ENCODE measurements at places on chromosomes 3 and 15.
A peak's percentile ranks its signal among the peaks of the same experiment; 100 is the strongest.

DNA sequence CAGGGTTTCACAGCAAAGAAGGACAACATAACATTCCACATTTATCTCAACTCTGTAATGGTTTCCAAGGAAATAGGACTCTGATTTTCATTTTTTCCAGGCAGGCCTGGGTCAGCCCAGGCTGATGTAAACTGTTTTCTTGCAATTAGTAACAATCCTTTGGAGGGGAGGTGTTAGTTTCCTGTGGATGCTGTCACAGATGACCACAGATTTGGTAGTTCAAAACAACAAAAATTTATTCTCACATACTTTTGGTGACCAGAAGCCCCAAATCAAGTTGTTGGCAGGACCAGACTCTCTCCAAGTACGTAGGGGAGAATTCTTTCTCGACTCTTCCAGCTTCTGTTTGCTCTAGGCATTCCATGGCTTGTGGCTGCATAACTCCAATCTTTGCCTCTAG lies 88.0 kb downstream of the EDEM1 start:
- no peak for DNase-seq

DNA sequence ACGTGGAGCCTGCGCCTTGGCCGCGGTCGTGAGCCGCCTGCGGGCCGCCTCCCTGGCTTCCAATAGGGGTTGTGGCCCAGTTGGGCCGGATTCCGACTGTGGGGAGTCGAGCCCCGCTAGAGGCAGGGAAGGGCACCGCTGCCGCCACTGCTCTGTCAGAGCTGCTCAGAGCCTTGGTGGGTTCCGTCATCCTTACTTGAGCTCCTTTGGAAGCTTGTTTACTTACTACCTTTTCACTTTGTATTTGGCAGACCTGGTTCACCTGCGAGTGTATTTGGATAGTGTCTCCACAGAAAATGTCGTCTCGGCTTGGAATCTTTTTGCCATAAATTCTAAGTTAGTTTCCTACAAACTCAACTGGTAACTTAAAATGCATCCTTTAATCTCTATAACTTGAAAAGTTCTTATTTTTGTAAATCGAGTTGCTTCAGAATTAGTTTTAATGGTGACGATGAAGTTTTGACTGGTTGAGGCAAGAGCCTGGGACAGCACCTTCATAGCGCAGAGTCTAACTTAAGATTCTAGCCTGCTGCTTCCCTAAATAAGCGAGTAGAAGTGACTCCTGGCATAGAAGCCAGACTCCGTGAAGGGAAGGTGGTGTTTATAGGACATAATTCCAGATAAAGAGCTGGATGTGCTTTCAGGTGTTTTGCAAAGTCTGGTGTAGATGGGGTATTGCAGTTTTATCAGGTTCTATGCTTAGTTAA lies 800 bp downstream of the DAG1 start:
- peak; percentile 28 for DNase-seq

DNA sequence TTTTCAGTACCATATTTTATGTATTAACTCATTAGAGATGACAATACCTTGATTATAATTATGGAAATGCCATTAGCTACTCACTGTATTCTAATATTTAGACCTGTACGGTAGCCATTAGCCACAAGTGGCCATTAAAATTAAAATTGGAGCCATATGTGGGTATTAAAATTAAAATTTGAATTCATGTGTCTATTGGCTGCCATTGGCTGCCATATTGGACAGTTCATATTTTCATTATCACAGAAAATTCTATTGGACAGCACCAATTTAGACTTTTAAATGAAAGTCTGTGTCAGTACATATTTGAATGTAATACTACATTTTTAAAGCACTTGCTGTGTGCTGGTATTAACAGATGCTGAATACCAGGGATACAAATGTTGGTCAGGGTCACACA lies 3.0 kb downstream of the ATP11B start:
- no peak for DNase-seq

DNA sequence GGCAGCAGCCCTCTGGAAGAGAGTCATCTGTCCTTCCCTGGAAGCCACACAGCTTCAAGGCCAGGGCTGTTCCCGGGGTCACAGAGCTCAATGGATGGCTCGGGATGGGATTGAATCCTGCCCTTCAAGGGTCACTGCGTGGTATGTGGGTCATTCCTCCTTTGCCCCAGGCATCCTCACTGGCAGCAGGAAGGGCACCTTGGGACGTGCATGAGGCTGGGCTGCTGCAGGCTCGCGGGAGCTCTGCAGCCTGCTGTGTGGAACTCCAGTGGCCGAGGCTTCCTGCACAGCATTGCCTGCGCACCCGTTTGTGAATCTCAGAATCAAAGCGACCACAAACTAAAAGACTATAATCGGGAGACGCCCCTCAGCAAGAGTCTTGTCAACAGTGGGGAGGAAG lies 60.7 kb downstream of the PCSK6 start:
- DNase-seq = no peak

DNA sequence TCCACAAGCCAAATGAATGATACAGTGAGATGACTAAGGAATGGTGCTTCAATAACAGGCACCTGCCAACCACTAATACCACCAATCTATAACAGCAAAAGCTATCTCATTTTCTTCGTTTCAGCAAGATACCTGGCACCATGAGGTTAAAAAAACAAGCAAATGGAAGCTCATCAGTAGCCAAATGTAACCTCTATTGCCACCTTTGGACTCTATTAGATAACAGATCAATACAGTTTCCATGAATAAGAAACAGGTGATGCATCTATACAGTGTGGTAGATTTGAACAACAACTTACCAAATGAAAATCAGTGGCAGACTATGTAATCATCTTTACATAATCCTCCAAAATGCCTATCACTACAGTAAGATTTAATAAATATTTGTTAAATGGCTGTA lies 32.8 kb downstream of the PLOD2 start:
- DNase-seq = no peak

DNA sequence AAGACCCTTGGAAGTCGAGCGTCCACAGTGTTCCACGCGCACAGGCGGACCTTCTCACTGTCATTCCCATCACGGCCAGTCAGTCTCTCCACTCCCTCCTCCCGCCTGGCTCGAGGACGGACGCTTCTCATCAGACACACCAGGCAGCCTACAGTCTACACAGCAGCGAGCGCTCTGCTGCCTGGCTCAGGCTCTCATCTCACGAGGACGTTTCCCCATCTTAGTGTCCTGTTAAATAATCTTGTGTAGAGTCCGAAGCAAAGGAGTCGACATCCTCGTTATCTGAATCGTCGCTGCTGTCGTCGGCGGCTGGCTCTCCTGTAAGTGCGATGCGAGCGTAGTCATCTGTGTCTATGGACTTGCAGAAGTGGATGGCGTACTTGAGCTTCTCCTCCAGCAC lies 12.4 kb upstream of the OCA2 start:
- no peak for DNase-seq

- no peak for DNase-seq
Observed at GRCh38 chr3:6091262-6091661, 769.7 kb upstream of the GRM7 start.

DNA sequence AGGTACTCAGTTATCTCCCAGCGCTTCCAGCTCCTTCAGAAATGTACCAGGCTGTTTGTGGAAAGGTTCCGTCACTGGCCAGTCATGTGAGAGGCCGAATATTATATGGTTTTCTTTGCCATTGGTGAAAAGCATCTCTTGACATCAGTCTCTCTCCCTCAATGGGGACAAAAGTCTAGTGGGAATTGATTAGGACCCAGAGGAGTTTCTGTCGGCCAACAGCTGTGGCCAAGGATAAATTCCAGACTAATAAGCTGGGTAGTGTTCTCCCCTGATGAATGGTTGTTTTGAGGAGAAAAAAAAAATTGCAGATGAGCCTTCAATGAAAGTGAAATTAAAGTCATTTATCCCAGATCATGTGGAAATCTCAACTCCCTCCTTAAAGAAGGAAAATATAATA lies 404.7 kb upstream of the THRB start:
- no peak for DNase-seq

- DNase-seq = no peak
Observed at GRCh38 chr3:71487418-71487817, 96.1 kb downstream of the FOXP1 start.

GRCh38 chr3:5690490-5690889 lies 503.0 kb downstream of the EDEM1 start:
- no peak for DNase-seq

DNA sequence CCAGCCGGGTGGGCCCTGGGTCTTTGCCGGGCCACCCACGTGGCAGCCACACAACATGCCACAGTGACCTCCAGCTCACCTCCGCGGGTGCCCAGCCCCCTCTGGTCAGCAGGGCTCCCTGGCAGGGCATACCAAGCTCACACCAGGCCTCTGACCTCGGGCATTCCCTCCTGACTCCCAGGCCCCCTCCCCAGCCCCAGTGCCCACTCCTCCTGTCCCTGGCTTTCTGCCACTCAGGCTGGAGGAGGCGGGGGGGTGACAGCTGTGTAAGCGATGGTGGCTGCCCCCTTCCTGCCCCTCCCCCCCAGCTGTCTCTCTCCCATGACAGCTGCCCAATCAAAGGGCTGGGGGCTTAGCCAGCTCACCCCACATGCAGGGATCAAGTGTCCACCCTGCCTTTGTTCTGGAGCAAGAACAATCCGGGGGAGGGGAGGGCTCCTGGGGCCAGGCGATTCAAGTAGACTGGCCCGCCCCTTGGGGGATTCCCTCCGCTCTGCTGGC lies 3.3 kb downstream of the PCBP4 start:
- DNase-seq = no peak

DNA sequence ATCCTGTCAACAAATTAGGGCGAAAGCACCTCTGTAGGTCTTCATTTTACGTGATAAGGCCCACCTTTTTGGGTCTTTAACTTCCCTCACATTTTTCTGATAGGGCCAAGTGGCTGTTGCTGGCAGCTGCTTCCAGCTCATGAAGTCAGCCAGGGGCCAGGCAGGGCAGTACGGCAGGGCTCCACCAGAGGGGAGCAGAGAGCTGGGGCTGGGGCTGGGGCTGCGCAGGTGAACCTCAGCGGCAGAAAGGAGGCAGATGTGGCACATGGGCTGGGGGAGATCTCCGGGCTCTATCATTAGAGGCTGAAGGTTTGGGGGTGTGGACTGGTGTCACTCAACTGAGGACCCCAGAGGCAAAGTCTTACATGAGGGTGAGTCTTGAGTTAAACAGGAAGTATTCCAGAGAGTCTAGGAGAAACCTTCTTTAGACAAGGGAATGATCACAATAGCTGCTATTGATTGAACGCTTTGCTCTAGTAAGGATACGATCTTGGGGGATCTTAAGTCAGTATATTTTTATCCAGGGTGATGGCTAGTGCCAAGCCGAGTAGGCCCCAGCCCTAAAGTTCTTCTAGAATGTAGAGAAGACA lies 62.8 kb upstream of the MEX3B start:
- DNase-seq = peak; percentile 67

DNA sequence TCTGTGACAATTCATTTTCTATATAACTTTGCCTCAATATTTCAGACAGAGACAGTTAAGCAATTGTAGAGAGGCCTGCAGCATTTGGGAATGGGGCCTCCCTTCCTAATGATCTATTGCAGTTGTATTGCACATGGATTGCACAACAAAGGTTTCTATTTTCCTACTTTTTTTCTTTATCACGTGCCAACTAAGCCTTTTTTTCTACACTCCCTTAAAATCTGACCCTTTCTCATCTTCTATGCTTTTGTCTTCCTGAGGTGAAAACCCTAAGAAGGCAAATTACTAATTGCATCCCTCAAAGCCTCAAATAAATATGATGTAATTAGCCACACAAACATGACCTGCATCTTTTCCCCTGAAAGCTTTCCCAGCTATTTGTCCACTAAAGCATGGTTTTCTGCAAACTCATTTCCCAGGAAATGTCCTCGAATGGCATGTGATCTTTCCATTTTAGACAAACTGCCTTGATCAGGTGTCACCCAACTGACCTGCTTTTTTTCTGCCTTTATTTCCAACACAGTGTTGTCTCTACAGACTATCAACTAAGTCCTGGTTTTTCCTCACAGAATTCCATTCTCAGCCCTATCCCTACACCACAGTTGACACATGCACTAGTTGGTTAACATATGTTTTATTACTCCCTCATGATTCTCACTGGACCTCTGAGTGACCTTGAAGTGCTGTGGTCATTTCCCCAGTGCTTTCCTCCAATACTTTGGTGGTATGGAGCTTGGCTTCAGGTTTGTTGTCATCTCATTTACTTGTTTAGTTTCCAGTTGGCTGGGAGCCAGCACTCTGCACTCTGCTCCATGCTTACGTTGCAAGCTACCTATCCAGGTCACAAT lies 31.9 kb upstream of the TSC22D2 start:
- no peak for DNase-seq

- DNase-seq = no peak
Observed at GRCh38 chr3:138356730-138357405, 8.5 kb downstream of the MRAS start.

DNA sequence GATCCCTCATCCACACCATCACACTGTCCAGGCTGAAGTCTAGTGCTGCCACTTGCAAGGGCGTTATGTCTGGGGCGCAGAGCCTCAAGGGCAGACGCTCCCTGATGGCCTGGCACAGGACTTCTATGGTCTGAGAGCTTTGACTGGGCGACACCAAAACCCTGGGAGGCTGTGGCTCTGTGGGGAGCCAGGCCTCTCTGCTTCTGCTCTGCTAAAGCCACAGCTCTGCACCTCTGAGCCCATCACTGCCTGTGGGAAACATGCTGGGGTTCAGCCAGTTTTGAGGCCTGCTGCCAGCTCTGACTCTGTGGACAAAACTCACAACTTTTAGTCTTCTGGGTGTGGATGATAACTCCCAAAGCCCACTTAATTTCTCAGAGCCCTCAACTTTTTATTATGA lies 6.3 kb upstream of the LCTL start:
- no peak for DNase-seq

GRCh38 chr3:149813367-149814281 lies 609 bp downstream of the RNF13 start:
- no peak for DNase-seq

- no peak for DNase-seq
Observed at GRCh38 chr3:173055228-173055933, 85.7 kb downstream of the SPATA16 start.

GRCh38 chr3:97990624-97991292 lies 18.5 kb upstream of the RIOX2 start:
- DNase-seq = no peak

GRCh38 chr3:119639494-119640350 lies 20.7 kb downstream of the POPDC2 start:
- DNase-seq = no peak

GRCh38 chr15:94174399-94174802 lies 57.0 kb upstream of the MCTP2 start:
- no peak for DNase-seq

GRCh38 chr3:115536171-115536570 lies 87.1 kb upstream of the GAP43 start:
- DNase-seq = no peak

DNA sequence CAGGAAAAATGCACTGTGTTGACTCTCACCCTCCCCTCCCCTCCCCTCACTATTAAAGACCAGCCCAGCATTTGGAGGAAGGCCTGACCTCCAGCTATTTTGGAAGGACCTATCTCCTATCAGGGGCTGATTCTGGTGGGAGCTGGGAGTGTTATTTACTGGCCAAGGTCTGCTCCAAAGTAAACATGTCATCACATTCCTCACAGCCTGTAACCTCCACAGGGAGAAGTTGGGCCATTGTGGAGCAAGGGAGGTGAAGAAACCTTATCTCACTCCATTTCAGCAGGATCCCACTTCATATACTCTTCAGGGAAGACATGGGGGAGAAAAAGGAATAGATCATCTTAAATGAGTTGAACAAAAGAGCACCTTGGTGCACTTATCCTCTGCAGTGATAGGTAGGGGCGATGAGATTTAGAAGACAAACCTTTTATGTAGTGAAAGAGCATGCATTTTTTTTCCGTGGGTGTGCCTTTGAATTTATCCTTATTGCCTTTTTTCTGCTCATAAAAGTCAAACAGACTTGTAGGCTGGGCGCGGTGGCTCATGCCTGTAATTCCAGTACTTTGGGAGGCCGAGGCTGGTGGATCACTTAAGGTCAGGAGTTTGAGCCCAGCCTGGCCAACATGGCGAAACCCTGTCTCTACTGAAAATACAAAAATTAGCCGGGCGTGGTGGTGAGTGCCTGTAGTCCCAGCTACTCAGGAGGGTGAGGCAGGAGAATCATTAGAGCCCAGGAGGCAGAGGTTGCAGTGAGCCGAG lies 15.6 kb upstream of the FLNB start:
- DNase-seq = no peak
